ENCODE measurements at places on chromosomes 4 and X.
A peak's percentile ranks its signal among the peaks of the same experiment; 100 is the strongest.

GRCh38 chr4:140423106-140423505 lies 4.3 kb downstream of the CLGN start:
- peak; percentile 14 for DNase-seq

DNA sequence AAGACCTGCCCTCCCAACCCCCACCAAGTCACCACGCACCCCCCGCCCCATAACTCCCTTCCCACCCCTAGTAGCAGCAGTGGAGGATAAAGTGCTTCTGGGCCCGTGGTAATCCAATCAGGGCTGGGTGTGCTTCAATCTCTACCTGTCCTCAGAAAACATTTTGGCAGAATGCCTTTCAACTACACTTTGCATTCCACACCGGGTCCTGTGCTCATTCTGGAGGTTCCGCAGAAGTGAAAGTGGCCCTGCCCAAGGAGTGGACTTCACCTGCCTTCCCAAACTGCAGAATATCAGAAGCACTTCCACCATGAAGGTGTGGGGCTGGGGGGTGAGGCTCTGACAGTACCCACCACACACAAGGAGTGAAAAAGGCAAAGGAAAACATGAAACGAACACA lies 322.3 kb downstream of the DHX15 start:
- DNase-seq = no peak

DNA sequence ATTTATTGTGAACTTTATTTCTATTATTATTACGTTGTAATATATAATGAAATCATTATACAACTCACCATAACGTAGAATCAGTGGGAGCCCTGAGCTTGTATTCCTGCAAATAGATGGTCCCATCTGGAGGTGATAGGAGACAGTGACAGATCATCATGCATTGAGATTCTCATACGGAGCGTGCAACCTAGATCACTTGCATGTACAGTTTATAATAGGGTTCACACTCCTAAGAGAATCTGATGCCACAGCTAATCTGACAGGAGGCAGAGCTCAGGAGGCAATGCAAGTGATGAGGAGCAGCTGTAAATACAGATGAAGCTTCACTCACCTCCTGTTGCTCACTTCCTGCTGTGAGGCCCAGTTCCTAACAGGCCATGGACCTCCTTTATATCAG lies 2170.2 kb downstream of the PCDH7 start:
- no peak for DNase-seq

DNA sequence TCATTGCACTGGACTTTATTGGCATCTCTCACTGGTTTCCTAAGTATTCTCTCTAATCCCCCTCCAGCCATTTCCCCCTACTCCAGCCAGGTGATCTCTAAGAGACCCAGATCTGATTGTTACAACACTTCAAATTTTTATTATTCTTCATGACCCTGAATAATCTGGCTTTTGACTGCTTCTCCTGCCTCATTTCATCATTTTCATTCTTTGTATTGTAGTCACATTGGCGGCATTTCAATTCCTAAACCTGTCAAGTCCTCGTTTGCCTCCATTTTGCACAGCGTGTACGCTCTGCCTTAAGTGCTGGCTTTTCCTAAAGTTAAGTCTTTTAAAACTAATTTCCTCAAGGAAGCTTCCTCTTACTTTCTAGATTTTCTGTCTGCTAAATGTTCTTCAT lies 31.6 kb downstream of the UBE2K start:
- peak; percentile 79 for DNase-seq

- DNase-seq = no peak
These were observed 249.8 kb upstream of the AADAT start for GRCh38 chr4:170339522-170339921.

GRCh38 chr4:1495416-1496115 lies 89.3 kb upstream of the NKX1-1 start:
- no peak for DNase-seq

- DNase-seq = no peak
These were observed 221.7 kb downstream of the BCOR start for GRCh38 chrX:39875834-39876628.

- DNase-seq = peak; percentile 30
These were observed 106.5 kb downstream of the NYX start for GRCh38 chrX:41553688-41554087.

- DNase-seq = no peak
These were observed 126.0 kb upstream of the PAQR3 start for GRCh38 chr4:79065262-79065661.

DNA sequence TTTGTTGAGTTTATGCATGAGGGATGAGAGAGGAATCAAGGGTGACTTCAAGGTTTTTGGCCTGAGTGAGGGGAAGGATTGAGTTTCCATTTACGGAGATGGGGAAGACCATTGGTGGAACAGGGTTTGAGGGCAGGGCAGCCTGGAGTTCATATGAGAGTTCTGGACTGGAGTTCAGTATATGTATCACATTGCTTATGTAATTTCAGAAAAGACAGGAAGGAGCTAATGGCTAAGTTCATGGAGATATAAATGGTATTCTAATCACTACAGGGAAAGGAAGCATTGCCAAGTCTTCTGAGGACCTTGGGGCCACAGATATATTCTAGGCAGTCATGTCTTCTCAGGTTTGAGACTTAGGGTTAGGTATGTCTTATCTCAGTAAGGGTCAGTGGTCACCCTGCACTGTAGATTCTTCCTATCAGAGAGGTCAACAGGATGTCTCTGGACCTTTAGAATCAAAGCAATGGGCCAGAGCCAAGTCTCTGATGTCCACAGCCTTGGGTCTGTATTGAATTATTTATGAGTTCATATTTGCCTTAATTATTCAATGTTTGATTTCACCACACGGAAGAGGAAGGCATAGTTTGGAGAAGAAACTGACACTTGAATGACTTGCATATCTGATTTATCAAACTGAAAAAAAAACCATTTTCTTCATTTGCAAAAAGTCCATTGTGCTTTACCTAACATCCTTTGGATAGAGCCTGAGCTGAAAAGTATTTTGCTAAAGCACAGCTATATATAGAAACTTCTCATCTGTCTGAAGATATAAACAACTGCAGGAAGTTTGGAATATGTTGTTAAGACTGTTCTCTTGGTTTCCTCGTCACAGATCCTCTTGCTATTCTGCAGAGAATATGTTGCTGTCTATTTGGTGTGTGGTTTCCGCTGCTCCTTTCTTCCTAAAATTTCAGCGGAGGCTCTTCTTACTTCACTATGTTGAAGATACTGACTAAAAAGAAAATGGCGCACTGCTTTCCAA lies 139.5 kb downstream of the PDGFRA start:
- peak; percentile 28 for DNase-seq

DNA sequence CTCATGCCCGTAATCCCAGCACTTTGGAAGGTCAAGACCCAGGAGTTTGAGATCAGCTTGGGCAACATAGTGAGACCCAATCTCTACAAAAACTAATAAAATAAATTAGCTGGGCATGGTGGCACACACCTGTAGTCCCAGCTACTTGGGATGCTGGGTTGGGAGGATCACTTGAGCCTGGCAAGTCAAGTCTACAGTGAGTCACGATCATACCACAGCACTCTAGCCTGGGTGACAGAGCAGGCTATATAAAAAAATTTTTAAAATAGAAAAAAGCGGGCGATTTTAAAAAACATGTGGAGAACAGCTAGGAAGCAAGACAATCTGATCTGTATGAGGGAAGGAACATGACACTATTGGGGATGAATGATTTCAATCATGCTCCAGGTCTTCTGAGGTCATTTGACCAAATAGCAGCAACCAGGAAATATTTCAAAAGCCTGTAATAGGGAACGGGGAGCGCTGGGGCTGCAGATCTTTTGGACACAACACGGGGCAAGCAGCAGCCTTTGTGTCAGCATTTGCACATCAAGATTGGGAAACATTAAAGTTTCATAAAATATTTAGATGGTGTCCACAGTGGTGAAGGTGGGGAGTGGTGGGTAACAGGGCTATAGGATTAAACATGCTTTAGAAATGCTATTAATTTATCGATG lies 48.3 kb upstream of the GUCY1A1 start:
- no peak for DNase-seq

GRCh38 chr4:673349-674091 lies 556 bp downstream of the ATP5ME start:
- no peak for DNase-seq

DNA sequence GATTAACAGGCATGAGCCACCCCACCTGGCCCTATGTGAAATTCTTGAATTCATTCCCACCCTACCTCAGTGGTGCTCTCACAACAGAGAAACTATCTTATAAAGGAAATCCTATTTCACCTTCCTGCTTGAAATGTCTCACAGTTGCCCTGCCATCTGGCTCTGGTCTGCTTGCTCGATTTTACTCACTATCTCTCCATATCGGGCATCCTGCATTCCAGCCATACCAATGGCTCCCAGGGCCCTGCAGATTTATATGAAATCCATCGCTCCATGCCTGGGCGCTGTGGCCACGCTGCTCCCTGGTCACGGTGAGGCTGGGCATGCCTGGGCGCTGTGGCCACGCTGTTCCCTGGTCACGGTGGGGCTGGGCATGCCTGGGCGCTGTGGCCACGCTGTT lies 15.8 kb downstream of the SORBS2 start:
- DNase-seq = no peak

DNA sequence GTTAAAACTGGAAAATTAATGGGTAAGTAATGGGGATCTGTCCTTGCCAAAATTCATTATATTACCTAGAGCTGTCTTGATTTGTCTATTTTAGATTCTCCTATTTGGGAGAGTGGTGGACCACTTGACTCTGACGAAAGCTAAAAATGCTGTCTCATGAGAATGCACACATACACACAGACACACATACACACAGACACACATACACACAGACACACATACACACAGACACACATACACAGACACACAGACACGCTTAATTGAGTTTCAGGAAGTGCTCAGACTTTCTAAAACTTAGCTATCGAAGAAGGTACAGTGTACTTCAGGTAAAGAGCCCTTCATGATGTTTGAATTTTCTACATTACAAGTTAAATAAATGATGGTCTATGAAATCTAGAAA lies 279.5 kb downstream of the ANKRD50 start:
- no peak for DNase-seq

DNA sequence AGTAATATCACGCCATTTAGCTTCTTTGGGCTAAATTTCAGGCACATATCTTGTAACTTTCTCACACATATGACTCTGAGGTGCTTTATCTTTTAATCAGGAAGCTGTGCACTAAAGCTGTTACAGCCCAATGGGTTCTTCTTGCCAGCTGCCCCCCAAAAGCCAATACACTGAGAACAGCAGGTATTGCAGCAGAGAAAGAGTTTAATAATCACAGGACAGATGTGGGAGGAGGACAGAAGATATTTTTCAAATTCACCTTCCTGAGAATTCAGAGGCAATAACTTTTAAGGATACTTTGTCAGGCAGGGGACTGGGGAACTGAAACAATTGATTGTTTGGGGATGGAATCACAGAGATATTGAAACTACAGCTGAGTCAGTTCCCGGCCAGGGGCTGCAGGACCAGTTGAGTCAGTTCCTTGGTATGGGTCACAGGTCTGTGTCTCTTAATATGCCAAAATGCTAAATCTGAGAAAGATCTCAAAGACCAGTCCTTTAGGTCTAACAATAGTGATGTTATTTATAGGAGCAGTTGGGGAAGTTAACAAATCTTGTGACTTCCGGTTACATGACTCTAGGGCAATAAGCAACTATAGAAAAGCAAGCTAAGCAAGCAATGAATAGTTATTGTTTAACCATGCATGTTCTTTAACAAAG lies 28.1 kb downstream of the DDIT4L start:
- DNase-seq = no peak

DNA sequence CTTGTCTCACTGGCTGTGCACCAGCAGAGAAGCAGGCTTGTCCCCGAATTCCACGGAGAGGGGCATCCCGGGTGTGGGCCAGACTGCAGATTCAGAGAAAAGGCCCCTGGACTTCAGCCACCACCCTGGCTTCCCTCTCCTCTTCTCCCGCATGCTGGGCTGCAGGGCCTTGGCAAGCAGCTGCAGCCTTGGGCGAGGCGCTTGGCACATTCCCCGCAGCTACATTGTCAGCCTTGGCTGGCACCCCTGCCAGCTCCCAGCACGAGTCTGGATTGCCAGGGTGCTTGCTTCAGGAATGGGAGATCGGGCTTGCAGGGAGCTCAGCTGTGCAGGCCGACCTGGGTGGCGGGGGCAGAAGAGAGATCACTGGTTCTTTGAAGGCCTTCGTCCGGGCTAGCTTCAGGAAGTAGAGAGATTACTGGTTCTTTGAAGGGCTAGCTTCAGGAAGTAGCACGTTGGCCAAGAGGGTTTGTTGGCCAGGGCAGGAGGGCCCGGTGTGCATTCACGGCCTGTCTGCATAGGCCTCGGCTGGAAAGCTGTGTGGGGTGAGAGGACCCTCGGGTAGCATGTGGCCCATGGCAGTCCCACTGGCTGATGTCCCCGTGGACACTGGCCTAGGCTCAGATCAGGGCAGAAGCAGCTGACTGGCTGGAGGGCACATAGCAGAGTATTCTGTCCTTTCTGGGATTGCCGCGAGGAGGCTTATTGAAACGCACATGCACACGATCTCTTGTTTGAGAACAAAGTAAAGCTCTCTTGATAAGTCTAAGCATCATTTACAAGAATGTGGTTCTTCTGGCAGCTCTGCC lies 2.7 kb downstream of the ABCD1 start:
- DNase-seq = peak; percentile 26

- DNase-seq = no peak
These were observed 87.4 kb upstream of the ETNPPL start for GRCh38 chr4:108850219-108850649.

DNA sequence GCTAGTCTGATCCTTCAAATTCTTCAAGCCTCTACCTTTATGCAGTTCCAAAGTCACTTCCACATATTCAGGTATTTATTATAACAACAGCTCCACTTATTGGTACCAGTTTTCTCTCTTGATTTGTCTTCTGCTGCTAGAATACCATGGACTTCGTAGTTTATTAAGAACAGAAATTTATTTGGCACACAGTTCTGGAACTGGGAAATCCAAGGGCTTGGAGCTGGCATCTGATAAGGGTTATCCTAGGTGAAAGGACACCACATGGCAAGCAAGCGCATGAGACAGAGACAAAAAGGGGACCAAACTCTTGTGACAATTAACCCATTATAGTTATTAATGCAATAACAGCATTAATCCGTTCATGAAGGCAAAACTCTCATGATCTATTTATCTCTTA lies 600.5 kb upstream of the ATOH1 start:
- no peak for DNase-seq

GRCh38 chrX:48891402-48892288 lies 5.9 kb downstream of the TIMM17B start:
- DNase-seq = peak; percentile 85

GRCh38 chrX:119008110-119008744 lies 33.8 kb downstream of the LONRF3 start:
- DNase-seq = peak; percentile 30

GRCh38 chr4:79199743-79200142 lies 126.1 kb downstream of the NAA11 start:
- no peak for DNase-seq

Data from iris pigment epithelial cell (primary cell).